ENCODE measurements at places on chromosomes 1 and 21.

- no peak for DNase-seq
Measured at GRCh38 chr1:201066986-201067385, 43.5 kb upstream of the KIF21B start.

- DNase-seq: no peak
Measured at GRCh38 chr1:156461781-156462647, 38.6 kb downstream of the MEF2D start.

DNA sequence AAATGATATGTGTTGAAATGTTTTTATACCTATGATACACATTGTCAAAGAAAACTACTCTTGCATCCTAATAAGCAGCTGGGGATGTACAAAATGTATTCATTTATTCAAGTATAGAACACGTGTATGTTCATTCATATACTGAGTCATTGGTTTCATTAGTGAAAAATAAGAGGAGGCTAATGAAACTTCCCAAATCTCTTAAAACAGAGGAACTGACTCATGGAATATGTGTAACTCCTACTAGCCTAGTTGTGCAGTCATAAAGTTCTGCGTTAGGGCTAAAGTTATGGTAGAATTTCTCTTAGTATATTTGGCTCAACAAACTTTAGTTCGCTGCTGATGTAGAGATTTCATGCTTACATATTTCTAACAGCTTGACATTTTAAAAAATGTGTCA is 441.6 kb downstream of the NCAM2 start:
- no peak for DNase-seq

GRCh38 chr1:5563861-5564577 is 428.2 kb downstream of the NPHP4 start:
- DNase-seq: no peak

DNA sequence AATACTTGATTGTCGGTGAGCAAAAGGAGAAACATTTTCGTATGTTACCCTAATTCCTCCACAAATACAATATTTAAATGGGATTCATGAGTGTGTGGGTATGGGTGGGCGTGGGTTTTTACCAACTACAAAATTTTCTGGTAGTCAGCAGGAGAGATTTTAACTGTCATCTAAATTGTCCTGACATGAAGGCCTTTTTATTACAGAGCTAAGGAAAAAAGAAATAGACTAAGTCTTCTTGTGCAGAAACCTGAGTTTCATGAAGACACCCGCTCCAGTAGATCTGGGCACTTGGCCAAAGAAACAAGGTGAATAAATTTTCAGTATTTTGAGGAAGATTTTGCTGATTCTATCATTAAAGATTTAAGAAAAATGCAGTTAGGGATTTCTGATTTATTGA is 752 bp downstream of the RGS18 start:
- no peak for DNase-seq

DNA sequence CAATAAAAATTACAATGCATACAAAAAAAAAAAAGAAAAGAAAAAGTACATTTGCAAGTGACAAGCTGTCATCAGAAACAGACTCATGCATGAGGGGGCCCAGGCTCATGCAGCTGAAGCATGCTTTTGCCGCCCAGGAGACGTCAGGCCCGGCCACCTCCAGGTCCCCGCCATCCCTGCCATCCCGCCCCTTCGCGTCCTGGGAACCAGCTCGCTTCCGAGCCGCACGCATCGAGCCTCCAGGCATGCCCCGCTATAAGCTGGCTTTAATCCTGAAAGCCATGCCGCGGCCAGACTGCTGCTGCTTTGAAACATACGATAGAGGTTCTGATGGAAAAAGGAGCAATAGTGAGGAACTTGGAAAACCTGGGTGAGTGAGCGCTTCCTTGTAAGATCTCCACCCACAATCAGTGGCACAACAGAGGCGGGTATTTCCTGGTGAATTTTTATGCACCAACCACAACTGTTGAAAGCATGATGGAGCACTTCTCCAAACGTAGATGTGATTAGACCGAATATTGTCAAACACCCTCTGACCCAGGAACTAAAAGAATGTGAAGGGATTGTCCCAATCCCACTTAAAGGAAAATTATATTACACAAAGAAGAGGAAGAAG is 113.7 kb downstream of the FAF1 start:
- no peak for DNase-seq

DNA sequence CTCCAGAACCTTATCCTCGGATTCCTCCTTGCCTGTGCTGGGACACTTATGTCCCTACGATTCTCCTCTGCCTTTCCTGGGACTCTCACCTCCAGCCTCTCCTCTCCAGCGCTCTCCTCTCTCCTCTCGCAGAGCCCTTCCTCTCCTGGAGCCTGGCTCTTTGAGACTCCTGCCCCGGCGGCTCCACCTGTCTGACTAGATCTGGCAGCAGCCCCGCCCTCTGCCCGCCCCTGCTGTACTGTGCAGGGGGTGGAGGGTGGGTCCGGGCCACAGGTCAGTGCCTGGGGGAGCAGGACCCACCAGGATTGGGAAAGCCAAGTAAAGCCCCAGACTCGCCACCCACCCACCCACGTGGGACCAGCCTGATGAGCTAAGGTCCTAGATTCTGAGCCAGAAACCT is 1.6 kb downstream of the ELOVL1 start:
- no peak for DNase-seq

DNA sequence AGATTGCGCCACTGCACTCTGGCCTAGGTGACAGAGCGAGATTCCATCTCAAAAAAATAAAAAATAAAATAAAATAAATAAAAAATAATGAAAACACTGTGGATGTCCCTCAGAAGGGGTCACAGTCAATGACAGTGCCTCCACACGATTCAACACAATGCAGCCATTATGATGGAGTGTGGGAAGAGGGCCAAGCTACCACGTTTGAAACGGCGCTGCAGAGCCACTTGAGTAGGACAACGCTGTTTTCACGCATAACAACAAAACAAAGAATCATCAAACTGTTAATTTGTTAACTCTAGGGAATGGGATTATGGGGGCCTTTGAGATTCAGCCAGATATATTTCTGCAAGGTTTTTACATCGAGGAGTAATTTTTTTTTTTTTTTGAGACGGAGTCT is 36.5 kb downstream of the NKAIN1 start:
- no peak for DNase-seq

DNA sequence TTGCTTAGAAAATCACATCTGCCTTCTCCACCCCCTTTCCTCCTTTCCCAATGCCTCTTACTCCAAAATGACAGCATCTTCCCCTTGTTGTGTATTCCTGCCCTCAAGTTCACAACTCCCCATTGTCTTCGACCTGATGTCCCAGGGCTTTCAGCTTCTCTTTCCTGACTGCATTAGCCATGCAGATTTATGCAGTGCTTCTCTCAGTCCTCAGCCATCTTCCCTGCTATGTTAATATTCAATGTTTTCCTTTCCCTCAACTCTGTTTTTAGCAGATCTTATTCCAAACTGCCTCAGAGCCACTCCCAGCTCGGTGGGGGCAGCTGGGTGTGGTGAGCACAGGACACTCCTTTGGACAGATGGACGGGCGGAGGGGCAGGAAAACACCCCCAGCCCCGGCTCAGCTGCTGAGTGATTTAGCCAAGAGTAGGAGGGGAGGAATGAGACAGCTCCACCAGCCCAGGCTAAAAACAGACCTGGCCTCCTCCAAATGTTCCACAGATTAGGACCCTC is 71.0 kb downstream of the CD2 start:
- DNase-seq: no peak

- DNase-seq: no peak
Measured at GRCh38 chr1:238562341-238562740, 671.6 kb upstream of the ZP4 start.

- DNase-seq: peak; percentile 48
Measured at GRCh38 chr1:72284348-72285073, 2.2 kb upstream of the NEGR1 start.

DNA sequence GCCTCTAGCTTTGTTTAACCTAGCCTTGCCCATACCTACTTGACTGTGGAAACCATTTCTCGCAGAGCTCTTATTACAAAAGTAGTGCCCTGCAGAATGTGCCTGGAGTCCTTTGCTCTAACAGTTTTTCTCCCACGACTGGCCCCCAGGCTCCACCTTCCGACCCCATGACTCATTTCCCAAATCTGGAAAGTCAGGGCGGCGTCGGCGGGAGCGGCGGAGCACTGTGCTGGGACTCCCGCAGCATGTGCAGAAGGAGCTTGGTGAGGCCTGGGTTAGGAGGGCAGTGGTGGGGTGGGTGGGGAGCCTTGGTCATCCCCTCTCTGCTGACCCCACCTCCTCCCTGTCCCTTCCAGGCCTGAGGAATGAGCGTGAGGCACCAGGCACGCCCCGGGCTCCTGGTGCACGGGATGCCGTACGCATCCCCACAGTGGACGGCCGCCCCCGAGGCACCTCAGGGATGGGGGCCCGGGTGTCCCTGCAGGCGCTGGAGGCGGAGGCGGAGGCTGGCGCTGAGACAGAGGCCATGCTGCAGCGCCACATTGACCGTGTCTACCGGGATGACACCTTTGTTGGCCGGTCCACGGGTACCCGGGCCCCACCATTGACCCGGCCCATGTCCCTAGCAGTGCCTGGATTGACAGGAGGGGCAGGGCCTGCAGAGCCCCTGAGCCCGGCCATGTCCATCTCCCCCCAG is 47.5 kb downstream of the YARS1 start:
- no peak for DNase-seq

DNA sequence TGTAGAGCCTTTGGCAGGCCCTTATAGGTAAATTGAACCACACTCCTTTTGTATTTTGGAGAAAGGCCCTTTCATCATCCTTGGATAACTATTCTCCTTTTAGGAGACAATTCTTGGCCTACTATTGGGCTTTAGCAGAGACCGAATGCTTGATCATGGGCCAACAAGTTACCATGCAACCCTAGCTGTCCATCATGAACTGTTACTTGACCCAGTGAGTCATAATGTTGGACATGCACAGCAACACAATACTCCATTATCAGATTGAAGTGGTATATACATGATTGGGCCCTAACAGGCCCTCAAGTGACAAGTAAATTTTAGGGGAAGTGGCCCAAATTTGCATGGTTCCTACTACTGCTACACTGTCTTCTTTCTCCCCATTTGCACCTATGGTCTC is 84.4 kb downstream of the CATSPERE start:
- no peak for DNase-seq

GRCh38 chr1:32926562-32926961 is 25.4 kb upstream of the TMEM54 start:
- no peak for DNase-seq

DNA sequence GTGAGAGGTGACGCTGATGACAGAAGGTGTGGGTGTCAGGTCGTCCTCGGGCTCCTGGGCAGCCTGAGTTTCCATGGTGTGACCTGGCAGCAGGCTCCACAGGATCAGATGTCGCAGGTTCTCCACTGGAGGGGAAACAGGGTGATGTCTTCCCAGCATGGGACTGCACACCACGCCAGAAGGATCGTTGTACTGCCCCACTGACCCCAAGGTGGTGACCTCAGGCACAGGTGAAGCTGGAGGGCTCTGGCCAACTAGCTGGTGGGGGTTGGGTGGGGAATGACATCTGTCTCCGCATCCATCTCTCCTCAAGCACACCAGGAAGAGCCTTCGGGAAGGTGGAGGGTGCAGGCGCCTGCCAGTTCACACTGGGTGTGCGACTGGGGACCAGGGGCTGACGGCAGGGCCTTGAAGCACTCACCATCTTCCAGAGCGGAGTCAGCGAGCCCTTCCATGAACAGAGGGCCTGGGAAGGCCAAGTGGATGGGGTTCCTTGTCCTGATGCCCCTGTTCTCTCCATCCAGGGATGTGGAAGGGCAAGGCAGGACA is 19.4 kb downstream of the LRRC71 start:
- no peak for DNase-seq

- DNase-seq: no peak
Measured at GRCh38 chr1:117077267-117077666, 17.1 kb downstream of the TTF2 start.

DNA sequence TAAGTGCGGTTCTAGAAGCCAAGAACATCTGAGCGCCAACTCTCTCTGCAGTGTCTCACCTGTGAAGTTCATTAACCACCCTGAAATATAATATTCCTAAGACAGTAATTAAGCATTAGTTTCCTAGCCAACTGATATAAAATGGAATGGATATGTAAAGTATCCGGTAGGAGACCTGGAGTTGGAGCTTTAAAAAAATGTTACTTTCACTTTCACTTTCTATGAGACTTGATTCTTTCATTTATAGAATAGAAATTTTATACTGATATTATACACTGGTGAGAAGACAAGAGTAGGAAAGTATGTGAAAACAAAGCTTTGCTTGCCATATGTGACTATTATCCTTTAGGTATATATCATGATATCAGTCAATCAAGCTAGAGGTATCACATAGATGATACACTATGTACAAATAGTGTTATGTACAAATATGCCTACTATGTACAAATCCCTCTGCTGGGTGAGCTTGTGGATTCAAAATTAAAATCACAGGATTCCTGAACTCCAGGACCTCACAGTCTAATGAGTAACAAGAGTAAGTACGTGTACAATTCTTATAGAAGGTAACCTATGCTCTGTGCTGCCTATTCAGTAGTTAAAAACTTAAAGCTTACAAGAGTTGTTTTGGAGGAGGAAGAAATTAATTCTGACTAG is 934.2 kb downstream of the TTLL7 start:
- DNase-seq: no peak

DNA sequence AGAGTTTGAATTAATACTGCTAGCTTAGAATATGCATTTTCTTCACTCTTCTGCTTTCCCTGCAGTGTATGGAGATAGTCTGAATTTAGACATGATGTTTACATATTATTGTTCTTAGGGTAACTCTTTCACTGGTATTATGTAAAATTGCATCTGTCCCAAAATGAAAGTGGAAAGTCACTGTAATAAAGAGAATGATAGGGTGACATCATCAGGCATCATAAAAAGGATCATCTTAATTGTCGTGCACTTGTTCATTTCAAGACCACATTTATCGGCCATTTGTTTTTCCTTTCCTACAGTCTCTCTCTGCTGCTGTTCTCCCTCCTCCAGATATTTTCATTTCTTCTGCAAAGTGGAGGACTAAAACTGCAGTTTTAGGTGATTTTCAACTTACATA is 61.9 kb upstream of the ZNF281 start:
- DNase-seq: no peak

GRCh38 chr1:103111926-103112325 is 3.6 kb upstream of the COL11A1 start:
- no peak for DNase-seq

GRCh38 chr1:225427235-225428067 is at the start of gene LBR:
Gene LBR, minus strand, starts transcription at chr1:225428038. Its CDS starts 3,963 bp downstream, at chr1:225424075.
- DNase-seq: no peak

DNA sequence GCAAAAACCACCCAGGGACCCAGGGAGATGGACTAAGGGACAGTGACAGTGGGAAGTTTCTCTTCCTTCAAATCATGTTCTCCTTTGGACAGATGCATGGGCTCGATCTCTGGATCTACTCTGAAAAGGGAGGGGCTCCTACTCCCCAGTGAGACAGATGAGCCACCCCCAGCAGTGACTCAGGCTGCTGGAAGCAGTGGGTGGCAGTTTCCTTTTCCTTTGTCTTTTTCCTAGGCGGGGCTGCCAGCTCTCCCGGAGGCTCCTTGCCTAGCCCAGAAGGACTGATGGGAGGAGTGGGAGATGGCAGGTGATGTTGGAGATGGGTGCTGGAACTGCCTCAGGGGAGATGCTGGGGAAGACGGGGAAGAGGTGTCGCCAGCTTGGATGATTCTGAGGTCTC is 41.0 kb upstream of the IGSF21 start:
- DNase-seq: no peak

All from T-helper 1 cell (primary cell).